ENCODE measurements at places on chromosomes 13 and 19.

- no peak for DNase-seq
Observed at GRCh38 chr19:8616861-8617260, 6.3 kb upstream of the ADAMTS10 start.

GRCh38 chr19:15453906-15454860 is 4.4 kb upstream of the WIZ start:
- DNase-seq, result no peak

DNA sequence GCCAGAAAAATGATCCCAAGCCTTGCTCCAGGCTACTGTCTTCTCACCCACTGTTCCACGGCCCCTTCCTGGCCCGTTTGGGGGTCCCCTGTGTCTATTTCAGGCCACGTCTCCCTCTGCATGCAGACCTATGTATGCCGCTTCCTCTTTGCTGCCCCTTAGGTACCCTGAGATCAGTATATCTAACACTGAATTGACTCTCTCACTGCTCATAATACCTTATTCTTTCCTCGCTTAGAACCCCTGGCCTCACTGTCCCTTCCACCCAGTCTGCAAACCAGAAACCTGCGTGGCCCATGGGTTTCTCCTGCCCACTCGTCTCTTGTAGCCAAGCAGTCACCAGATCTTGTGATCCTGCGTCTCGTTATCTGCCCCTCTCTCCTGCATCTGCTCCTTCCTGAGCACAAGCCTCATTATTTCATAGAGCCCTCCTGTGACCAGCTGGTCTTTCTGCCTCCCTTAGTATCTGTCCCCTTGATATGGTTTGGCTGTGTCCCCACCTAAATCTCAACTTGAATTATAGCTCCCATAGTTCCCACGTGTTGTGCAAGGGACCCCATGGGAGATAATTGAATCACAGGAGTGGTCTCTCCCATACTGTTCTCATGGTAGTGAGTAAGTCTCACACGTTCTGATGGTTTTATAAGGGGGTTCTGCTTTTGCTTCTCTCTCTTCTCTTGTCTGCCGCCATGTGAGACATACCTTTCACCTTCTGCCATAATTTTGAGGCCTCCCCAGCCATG is 109.0 kb upstream of the RNF113B start:
- DNase-seq, result peak; percentile 63

- no peak for DNase-seq
Observed at GRCh38 chr13:33629605-33630360, 188.2 kb upstream of the RFC3 start.

DNA sequence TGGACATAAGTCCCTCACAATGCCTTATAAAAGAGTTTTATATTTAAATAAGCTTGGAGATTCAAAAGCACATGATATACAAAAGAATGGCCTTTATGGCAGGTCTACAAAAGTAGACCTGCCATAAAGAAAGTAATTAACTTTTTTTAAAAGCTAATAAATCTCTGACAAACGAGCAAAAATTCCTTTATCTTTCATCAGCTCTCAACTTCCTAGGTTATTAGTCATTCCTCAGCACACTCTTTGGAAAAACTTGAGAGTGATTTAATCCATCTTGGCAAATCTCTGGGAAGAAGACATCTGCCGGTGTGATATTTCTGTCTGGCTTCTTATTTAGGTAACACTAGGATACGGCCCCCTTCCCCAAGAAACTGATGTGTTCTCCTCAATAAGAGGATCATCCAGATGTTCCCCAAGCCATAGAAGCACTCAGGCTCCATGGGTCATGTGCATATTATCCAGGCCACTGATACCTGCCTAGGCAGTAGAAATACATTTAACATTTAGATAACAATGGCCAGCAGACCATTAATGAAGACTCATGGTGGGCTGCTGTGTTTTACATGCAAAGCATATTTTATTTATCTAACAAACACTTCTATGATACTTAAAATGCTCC is 372.7 kb downstream of the LIG4 start:
- DNase-seq, result no peak

- DNase-seq, result no peak
Observed at GRCh38 chr13:44048326-44048725, 168.6 kb downstream of the LACC1 start.

DNA sequence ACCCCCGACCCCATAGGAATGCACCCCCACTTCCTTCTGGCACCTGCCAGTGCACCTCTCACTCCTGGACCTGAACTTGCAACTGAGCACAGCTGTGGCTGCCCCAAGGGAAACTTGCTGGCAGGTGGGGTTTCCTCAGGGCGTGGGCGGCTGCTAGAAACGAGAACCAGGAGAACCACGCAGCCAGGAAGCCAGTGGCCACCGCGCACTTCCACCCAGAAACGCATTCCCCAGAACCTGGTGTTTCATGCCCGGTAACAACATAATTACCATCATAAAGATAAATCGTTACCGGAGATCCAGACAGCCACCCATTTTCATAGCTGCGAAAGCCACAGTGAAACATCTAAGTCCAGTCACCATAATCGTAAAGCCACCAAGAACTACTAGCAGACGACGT is 75.2 kb upstream of the C13orf46 start:
- no peak for DNase-seq

Measured in DMS79 treated with DMSO at 0.1 percent for 48 hours (cell line).